Activated naive CD4-positive, alpha-beta T cell treated with anti-CD3 and anti-CD28 coated beads, Interleukin-2, amount 50 U/mL, for 16 hours (primary cell): ENCODE measurements at places on chromosomes 7 and 10.

DNA sequence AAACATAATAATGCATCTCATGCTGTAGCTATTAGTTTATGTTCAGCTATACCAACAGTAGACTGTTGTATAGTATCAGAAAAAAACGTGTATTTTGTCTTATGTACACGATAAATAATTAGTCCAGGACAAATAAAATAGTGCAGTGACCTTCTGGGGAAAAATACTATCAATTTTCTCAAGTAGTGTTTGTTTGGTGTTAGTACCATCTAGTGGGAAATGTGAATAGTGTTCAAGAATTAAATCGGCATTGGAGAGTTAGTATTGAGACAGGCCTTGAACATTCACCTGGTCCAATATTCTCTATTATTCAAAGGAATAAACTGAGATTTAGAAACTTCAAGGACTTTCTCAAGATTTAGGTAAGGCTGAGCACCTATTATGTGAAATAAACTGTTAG is 21.7 kb upstream of the OR2A5 start:
- no peak for DNase-seq

DNA sequence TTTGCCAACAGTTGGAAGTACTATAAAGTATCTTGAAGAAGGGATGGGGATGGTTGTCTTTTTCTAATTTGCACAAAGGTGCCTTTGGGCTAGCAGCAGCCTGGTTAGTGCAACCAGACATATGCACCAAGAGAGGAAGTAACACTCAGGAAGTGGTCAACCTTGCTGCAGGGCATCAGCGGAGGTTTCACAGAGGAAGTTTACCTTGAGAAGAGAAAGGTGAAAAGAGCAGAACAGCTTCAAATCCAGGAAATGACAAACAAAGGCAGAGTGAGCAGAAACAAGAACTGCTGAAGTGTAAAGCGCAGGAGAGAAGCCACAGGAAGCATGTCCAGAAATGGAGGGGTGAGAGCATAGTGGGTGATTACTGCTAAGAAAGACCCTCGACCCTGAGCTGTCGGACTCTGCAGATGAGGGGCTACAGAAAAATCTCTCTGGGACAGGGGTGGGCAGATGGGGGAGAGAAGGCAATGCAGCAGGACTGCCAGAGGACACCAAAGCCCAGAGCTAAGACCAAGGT is 66.9 kb downstream of the STK17A start:
- no peak for DNase-seq

DNA sequence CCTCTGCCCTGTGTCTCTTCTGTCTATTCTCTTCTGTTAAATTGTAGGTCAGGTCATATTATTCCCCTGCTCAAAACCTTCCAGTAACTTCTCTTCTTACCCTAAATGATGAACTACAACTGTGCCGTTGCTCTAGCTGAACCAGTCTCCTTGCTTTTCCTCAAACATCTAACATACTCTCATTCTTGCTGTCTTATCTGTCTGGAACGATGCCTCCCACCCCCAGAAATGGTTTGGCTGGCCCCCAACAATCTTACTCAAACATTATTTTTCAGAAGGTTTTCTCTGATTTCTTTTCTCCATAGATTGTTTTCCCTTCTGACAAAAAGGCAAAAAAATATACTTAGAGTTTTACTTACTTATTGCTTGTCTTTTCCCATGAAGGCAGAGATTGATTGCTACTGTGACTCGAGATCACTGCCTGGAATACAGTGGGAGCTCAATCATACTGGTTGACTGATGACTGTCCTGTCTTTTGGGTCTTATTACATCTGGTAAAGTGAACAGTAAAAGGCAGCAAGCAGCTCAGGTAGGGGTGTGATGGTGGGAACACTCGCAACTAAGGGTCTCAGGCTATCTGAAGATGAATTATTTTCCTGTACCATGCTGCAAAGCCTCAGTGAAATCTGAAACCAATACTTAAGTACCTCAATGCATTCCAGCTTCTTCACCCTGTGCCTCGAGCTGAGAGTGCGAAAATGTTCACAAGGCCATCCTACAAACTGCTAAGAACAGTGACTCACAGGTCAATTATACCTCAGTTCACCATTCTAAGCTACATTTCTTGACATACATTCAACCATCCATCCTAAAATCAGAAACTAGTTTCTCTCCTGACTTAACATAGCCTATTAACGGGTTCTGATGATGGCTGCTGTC is 67.6 kb downstream of the DNMBP start:
- no peak for DNase-seq

- no peak for DNase-seq
Measured at GRCh38 chr10:105339669-105340068, 698.6 kb downstream of the SORCS3 start.

DNA sequence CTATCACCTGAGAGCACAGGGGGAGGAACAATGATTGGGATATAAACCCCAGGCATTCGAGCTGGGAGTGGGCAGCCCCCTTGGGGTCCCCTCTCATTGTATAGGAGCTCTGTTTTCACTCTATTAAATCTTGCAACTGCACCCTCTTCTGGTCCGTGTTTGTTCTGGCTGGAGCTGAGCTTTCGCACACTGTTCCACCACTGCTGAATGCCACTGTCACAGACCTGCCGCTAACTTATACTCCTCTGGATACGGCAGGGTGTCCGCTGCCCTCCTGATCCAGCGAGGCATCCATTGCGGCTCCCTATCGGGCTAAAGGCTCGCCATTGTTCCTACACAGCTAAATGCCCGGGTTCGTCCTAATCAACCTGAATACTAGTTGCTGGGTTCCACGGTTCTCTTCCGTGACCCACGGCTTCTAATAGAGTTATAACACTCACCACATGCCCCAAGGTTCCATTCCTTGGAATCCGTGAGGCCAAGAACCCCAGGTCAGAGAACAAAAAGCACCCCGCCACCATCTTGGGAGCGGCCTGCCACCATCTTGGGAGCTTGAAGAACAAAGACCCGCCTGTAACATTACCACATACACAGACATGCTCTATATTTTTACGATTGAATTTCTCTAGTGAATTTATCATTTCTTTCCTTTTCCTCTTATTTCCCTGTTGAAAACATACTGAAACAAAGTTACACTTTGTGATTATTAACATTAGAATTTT is 9.0 kb downstream of the ZWINT start:
- DNase-seq, result no peak

GRCh38 chr10:110393866-110394265 is 89.1 kb upstream of the SMNDC1 start:
- DNase-seq, result no peak

GRCh38 chr10:78171633-78172400 is 138.2 kb downstream of the RPS24 start:
- no peak for DNase-seq

DNA sequence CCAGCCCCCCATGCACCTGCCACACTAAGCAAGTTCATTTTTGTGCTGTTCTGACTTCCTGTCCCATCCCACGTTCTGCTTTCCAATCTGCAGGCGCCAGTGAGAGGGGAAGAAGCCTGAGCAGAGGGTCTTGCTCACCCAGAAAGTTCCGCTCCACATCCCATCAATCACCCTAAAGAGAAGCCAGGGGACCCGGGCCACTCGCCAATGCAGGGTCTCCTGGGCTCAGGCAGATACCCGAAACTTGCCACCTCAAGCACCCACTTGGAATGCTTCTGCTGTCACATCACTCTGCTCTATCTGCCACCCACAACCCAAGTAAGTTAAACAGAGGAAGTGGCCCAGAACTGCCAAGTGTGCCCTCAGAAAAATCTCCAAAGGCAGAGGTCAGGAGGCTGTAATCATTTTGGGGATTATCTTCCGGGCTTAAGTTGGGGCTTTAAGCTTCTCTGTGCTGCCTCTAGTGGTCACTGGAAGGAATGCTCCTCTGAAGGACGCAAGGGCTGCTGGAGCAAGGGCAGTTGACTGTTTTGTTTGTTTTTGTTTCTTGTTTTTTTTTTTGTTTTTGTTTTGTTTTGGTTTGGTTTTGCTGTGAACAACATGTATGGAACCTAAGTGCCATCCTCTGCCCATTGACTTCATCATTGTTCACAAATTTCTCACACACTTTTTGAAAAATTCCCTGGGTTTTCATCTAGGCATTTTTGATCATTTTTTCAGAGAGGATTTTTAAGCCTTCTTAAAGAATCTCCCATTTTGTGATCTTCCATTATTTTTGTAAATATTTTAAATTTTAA is 25.5 kb downstream of the PRR15 start:
- DNase-seq, result peak; percentile 13

DNA sequence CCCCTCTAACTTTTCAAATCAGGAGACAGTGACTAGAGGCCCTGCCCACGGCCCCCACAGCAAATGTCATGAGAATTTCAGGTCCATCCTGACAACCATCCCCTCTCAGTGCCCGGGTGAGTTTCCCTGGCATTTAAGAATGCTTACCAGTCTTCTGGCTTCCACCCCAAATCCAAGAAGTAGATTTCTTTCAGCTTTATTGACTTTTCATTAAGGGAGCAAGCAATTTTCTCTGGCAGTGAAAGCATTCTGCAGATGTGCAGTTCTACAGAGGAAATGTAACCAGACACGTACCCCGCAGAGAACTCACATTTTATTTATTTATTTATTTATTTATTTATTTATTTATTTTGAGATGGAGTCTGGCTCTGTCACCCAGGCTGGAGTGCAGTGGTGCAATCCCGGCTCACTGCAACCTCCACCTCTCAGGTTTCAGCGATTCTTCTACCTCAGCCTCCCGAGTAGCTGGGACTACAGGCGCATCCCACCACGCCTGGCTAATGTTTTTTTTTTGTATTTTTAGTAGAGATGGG is 120.9 kb upstream of the KCTD7 start:
- DNase-seq, result no peak

GRCh38 chr7:10973942-10974911 is 555 bp downstream of the PHF14 start:
- DNase-seq, result peak; percentile 25

DNA sequence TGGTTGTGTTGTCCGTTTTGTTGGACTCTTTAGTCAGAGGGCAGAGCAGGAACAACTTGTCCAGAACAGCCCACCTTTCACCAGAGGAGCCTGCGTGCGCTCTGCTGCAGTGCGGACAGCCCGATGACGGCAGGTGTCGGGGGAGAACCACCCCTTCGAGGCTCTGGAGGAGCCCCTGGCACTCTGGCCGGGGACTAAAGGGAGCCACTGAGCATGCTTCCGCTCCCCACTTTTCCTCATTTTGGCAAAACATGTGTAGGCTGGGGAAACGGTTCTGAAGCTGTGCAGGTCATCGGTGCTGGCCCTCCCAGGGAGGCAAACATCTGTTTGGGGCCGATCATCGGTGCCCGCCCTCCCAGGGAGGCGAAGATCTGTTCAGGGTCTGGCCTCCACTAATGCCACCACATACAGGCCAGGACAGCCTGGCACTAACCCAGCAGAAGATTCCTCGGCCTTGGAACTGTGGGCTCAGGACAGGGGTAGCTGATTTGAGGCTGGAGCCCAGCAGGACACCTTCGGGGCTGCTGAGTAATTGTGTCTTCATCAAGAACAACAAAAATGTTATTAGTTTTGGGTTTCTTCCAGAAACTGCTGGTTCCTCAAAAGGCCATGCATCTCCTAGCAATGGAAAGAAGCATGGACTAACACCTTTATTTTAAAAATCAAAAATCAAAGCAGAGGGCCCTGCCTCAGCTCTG is 124.4 kb upstream of the TCERG1L start:
- no peak for DNase-seq

GRCh38 chr10:6061056-6061455 is 1.1 kb downstream of the IL2RA start:
- no peak for DNase-seq

DNA sequence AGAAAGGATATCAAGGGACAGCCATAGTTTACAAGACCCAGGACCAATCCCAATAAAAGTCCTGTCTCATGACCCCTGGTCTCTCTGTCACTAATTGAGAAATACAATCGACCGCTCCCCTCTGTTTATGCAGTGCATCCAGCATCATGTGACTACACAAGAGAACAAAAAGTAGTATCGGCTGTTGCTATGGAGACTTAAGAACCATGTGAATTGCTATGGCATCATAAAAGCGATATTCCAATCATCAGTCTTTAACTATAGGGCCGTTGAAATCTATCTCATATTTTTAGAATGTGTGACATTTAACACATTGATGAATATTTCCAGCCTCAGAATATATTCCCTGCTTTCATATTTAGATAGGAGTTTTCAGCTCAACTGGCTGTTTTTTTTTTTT is 139.3 kb downstream of the FRMD4A start:
- DNase-seq, result no peak

- no peak for DNase-seq
Measured at GRCh38 chr10:12684784-12685183, 316.7 kb downstream of the CCDC3 start.

DNA sequence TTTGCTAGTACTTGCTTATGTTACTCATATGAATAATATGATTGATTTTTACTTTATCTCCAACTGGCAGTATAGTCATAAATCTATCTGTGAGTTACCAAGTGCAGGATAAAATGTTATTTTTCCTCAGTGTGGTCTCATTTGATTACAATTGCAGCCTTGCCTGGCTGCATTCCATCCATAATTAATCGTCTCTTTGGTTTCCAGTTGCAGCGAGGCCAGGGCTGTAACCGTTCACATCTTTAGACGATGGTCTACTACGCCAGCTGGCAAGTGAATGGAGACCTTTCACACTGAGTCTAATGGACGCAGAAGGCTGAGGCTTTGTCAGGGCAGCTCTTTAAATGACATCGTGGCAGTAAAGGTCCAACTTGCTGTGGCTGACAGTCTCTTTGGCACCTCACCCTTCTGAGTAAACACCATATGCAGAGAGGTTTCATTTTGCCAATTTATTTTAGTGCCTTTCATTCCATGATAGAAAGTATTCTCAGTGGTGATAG is 84.0 kb downstream of the ARL4A start:
- no peak for DNase-seq

- DNase-seq, result no peak
Measured at GRCh38 chr7:79434098-79434497, 19.4 kb downstream of the MAGI2 start.

- DNase-seq, result no peak
Measured at GRCh38 chr7:133272336-133272735, 19.5 kb downstream of the EXOC4 start.

GRCh38 chr7:32058002-32058401 is 12.2 kb downstream of the PDE1C start:
- no peak for DNase-seq

DNA sequence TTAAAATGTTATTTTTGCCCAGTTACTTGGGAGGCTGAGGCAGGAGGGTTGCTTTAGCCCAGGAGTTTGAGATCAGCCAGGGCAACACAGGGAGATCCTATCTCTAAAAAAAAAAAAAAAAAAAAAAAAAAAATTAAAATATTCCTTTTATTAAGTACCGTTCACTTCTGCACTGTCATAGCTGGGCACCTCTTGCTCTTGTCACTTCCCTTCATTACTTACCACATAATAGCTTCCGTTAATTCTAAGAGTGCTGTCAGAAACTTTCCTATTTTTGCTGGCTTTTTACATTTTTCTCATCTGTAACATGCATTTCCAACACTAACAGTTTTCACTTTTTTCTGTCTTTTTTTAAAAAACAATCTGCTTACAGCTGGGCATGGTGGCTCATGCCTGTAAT is 132.9 kb downstream of the PIP4K2A start:
- DNase-seq, result no peak
